ENCODE measurements at places on chromosomes 3 and 15. TPM values are rescaled to one million over a fixed set of nuclear protein-coding genes. Genes with fewer than 3 reads are reported as not detected.

Gene PLSCR2
- total RNA-seq = not detected

Gene EFCAB12
- not detected for total RNA-seq

Gene GOLGA6L4
- 1.3 TPM for total RNA-seq

Gene VIPR1
- not detected for total RNA-seq

Data from HFFc6 (cell line).